Lung (tissue), 17 donors: ENCODE measurements at places on chromosomes 16 and 17. TPM values are rescaled to one million over a fixed set of nuclear protein-coding genes. Genes with fewer than 3 reads are reported as not detected.

Gene PIK3R5
- 55.3 TPM for total RNA-seq

DNA sequence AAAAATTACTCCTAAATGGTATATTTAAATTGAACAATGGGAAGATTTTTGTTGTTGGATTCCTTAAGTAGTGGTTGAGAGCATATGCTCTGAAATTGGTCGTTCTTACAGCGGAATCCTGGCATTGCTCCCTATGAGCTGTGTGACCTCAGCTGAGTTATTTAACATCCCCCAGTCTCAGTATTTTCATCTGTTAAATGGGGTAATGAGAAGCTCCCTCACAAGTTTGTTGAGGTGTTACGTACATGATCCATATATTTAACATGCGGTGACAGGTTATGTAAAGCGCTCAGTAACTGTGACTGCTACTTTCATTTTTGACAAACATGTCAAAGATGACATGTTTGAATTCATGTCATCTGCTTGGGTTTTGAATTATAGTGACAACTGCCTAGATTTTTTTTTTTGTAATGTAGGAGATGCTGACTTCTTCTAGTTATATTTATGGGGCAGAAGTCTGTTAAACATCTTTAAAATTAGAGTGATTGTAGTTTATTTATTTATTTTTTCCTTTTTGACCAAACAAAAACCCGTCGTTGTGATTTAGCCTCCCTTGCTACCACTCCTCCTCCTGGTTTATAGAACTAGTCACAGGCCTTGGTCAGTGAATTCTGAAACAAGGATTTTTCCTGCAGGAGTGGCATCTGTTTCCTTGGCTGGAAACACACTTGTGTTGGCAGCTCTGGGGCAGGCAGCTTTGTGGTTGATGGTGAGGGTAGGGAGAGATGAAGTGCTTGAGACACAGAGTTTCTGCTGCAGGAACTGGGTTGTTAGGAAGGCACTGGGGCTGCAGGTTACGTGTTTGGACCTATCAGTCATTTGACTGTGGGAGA, 268.8 kb downstream of the SNX29 start:
- H3K4me3 ChIP-seq = no peak overlapping the region
- H3K27me3 ChIP-seq = no peaks in the 10 kb centered on the region
- no peaks in the 10 kb centered on the region for H3K4me1 ChIP-seq

DNA sequence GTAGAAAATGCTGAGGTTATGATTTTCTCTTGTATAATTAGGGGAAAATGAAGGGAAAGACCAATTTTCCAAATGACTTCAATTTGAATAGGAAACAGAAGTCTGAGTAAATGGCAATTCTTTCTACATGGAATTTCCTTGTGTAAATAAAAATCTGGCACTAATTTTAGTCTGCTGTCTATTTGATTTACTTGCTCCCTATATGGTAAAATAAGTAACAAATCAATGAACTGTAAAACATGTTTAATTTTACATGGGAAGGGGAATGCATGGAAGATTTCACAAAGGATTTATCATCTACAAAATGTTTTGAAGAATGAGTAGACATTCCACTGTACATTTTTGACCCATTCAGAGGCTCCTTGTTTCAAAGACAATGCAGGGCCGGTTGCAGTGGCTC, 811.6 kb upstream of the GOT2 start:
- no peak for DNase-seq
- no peak overlapping the region for H3K4me3 ChIP-seq
- H3K27ac ChIP-seq = no peak overlapping the region
- no peaks in the 10 kb centered on the region for H3K27me3 ChIP-seq
- H3K36me3 ChIP-seq = no peaks in the 10 kb centered on the region
- no peaks in the 10 kb centered on the region for H3K4me1 ChIP-seq

GRCh38 chr16:55510185-55510805, 1.4 kb downstream of the LPCAT2 start:
- no peaks in the 10 kb centered on the region for H3K27me3 ChIP-seq
- H3K27ac ChIP-seq = no peak overlapping the region
- H3K4me3 ChIP-seq = no peak overlapping the region
- no peaks in the 10 kb centered on the region for H3K4me1 ChIP-seq
- H3K36me3 ChIP-seq = no peaks in the 10 kb centered on the region
- DNase-seq = peak; percentile 33

GRCh38 chr17:42677921-42678781, 1.4 kb upstream of the PLEKHH3 start:
- peak; percentile 94 for DNase-seq
- H3K4me3 ChIP-seq = peak overlapping the region; percentile 54
- H3K27ac ChIP-seq = peak overlapping the region; percentile 96
- H3K36me3 ChIP-seq = peaks cover 4% of the 10 kb centered on the region
- peaks cover 25% of the 10 kb centered on the region for H3K4me1 ChIP-seq

DNA sequence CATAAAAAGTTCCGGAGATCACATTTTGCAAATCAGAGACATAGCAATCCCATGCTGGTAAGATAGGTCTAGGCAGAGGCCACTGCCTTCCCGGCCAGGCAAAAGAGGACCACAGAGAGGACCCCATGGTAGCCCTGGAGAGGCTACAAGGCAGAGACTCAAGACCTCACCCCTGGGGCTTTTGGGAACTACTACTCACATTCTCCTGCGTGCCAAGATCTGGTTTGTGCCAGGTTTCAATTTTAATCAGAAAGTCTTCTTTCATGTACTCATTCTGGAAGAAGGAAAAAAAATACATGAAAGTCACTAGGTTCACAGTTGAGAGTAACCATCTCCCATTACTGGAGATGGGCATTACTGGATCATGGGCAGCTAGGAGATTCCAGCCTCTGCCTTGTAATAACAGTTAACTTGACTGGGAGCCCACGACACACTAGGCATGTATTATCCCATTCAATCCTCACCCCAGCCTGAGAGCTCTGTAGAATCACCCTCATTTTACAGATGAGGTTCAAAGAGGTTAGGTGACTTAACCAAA, 21.2 kb downstream of the PITPNA start:
- no peaks in the 10 kb centered on the region for H3K27me3 ChIP-seq
- DNase-seq = no peak
- no peaks in the 10 kb centered on the region for H3K4me1 ChIP-seq
- no peak overlapping the region for H3K27ac ChIP-seq
- H3K4me3 ChIP-seq = no peak overlapping the region

DNA sequence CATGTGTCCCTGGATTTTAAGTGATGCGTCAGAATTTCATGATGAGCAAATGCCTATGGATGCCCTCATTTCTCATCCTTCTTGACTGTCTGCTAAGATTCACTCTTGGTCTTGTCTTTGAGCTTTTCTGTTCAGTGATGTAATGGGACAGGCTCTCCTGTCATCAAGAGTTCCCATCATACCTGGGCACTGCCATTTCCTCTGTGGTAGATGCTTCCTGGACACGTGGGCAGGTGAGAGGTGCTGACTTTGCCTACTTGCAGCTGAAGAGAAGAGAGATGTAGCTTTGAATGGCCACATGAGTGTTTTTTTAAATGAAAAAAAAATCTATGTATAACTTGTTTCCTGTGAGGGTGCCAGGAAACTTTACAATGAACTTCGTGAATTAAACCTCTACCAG, 557.7 kb downstream of the MAF start:
- DNase-seq = no peak
- no peaks in the 10 kb centered on the region for H3K27me3 ChIP-seq
- H3K36me3 ChIP-seq = no peaks in the 10 kb centered on the region
- H3K27ac ChIP-seq = no peak overlapping the region

DNA sequence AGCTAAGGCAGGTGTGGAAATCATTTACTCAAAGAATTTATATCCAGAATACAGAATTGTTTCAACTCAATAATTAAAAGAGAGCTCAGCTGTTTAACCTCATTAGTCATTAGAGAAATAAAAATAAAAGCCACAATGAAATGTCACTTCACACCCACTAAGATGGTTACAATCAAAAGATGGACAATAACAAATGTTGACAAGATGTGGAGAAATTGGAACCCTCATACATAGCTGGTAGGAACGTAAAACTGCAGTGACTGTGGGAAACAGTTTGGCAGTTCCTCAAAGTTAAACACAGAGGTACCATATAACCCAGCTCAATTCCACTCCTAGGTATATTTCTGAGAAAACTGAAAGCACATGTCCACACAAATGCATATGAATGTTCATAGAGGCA, 49.8 kb downstream of the NDEL1 start:
- peaks cover 14% of the 10 kb centered on the region for H3K36me3 ChIP-seq
- H3K27me3 ChIP-seq = no peaks in the 10 kb centered on the region
- no peaks in the 10 kb centered on the region for H3K4me1 ChIP-seq
- DNase-seq = no peak
- no peak overlapping the region for H3K4me3 ChIP-seq
